Ureter (tissue), 1 donor: ENCODE measurements at places on chromosomes 2 and 18. TPM values are rescaled to one million over a fixed set of nuclear protein-coding genes. Genes with fewer than 3 reads are reported as not detected.

PSMA8 gene
- not detected for total RNA-seq

REEP1 gene
- total RNA-seq, result 15.5 TPM

MAP3K19 gene
- total RNA-seq, result not detected

- DNase-seq, result no peak
Observed at GRCh38 chr18:25646971-25647370, 295.0 kb upstream of the ZNF521 start.

DNA sequence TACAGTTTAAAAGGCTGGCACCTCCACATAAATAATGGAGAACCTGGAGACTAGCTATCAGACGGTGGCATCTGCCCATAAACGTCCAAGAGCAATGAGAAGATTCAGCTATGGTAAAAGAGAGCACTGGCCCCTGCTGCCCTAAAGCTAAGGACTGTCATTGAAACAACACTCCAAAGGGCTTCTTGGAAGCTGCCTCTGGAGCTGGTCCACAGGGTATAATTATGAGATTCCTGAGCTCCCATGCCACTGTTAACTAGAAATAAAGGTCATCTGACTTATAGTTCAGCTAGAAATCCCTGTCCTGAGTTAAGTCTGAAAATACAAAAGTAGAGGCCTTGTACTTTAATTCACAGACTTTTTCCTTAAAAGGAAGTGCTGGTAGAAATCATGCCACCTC is 39.9 kb upstream of the RBMS1 start:
- no peak for DNase-seq

DNA sequence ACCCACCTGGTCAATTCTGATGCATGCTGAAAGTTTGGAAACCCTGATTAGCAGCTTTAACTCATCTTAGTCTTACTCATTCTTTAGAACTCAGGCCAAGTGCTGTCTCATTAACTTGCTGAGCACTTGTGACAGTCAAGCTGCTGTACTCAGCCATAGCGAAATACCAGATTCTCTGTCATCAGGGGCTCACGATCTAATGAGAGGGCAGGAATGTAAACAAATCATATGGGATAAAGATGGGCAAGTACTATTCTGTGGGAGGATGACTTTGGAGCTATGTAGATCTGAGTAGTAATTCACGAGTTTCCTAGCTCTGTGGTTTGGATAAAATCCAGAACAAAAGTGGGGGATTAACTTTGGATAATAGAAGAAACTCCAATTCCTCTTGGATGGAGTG is 376.6 kb downstream of the HRH4 start:
- DNase-seq, result no peak

GRCh38 chr2:72920318-72921087 is 3.2 kb downstream of the EMX1 start:
- DNase-seq, result no peak
